CMK (cell line): ENCODE measurements at places on chromosomes 4 and X.

- no peak for DNase-seq
Measured at GRCh38 chr4:20394512-20394911, 142.8 kb downstream of the SLIT2 start.

GRCh38 chr4:168623011-168623410 is 126.2 kb downstream of the PALLD start:
- DNase-seq: no peak

DNA sequence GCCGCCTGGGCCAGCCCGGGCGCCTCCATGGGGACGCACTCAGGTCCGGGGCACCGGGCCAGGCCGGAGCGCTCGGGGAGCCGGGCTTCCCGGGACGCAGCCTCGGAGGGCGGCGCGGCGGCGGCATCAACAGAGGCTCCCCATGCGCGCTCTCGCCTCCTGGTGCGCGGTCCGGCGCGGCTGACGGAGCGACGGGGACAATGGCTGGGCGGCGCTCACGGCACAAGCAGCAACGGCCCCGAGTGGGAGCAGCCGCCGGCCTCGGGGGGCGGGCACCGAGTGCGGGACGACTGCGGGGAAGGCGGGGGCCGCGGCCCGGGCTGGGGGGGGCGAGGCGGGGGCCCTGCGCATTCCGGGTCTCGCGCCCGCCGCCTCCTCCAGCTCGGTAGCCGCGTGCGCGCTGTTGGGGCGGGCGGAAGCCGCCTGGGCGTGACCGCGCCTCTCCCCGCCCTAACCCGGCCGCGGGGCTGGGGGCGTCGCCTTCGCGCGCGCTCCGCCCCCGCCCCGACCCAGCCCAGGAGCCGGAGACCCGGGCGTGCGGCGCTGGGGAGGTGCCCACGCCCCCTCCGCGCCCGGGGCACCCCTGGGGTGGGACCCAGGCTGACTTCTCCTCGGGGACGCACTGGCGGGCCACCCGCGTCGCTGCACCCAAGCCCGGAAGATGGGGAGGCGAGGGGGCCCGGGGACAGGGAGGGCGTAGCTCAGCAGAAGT is at the start of gene PRKX:
PRKX (minus strand) TSS at position 425 of the 712 bp plus-strand sequence; CDS start at position 29, 396 bp downstream.
- DNase-seq: peak; percentile 14

DNA sequence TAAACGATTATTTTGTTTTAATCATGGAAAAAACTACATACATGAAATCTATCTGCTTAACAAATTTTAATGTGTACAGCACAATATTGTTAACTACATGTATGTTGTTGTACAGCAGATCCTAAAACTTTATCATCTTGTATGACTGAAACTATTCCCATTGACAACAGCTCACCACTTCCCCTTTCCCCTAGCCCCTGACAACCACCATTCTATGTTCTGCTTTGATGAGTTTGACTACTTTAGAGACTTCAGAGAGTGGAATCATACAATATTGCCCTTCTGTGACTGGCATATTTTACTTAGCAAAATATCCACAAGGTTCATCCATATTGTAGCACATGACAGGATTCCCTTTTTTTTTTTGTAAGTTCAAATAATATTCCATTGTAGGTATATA is 185.9 kb downstream of the CFAP299 start:
- no peak for DNase-seq

- no peak for DNase-seq
Measured at GRCh38 chrX:92231391-92231790, 452.2 kb downstream of the PCDH11X start.

DNA sequence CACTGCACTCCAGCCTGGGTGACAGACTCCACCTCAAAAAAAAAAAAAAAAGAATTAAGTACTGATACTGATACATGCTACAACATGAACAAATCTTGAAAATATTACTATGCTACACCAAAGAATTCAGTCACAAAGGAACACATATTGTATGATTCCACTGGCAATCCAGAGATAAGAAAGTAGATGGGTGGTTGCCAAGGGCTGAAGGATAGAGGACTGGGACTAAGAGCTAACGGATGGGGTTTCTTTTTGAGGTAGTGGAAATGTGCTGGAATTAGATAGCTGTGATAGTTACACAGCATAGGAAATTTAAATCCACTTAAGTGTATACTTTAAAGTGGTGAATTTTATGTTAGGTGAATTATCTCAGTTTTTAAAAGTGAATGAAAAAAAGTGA is 12.5 kb downstream of the ATP11C start:
- DNase-seq: no peak

DNA sequence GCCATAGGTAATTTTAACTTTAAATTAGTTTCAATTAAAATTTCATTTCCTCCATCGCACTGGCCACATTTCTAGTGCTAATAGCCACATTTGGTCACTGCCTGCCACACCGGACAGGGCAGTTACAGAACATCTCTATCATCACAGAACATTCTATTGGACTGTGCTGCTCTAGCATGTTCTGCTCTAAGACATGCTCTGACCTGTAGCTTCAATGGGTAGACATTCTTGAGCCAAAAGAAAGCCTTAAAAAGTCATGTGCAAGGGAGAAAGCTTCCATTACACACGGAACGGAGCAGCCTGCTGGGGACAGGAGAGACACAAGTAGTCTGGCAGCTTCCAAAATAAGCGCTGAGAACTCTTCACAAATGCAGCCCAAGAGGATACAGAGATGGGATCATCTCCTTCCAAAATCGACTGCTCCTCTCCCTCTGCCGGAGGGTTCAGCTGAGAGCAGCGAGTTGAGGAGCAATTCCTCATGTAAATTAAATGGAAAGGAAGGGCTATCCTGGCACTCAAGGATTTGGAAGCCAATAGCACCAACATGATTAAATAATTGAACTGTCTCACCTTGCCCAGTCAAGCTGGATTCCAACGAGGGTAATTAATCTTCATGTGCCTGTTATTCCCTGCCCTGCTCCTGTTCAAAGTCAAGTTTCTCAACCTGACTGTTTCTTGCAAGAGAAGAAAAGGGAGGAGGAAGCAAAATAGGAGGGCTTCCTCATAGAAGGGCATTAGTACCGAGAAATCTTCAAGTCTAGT is 336.4 kb upstream of the NOCT start:
- no peak for DNase-seq

- DNase-seq: no peak
Measured at GRCh38 chrX:373641-374471, 12.9 kb downstream of the PPP2R3B start.

DNA sequence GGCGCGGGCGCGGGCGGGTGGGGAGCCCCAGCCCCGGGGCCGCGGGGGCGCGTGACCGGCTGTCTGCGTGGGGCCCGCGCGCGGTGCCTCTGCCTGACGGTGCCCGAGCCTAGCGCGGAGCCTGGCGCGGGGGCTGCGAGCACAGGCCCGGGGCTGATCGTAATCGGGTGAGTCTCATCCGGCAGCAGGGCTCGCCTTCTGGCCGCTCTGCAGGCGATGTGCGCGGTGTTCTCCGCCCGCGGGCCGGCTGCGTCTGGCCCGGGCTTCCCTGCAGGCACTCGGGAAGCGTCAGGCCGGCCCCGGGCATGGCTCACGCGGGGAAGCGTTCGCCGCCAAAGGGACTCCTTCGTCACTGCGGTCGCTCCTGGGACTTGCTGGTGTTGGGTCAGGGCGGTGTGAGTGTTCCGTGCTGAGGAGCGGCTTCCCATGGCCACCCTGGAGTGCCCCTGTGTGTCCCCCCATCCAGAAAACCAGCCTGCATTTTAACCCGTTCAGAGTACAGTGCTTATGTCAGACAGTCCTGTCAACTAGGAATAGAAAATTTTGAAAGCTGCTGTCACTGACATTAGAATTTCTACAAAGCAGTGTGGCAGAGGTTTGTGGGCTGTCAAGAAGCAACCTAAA is 40.6 kb downstream of the FAM149A start:
- peak; percentile 8 for DNase-seq

- DNase-seq: no peak
Measured at GRCh38 chr4:17807446-17807845, 3.1 kb downstream of the DCAF16 start.

- DNase-seq: no peak
Measured at GRCh38 chrX:68703846-68704245, 56.4 kb downstream of the STARD8 start.

- no peak for DNase-seq
Measured at GRCh38 chrX:16671005-16671404, 21.0 kb downstream of the S100G start.

GRCh38 chr4:40119344-40119743 is 62.7 kb downstream of the N4BP2 start:
- no peak for DNase-seq

- no peak for DNase-seq
Measured at GRCh38 chrX:46016296-46016695, 528.9 kb downstream of the ZNF674 start.

- no peak for DNase-seq
Measured at GRCh38 chr4:125517831-125518230, 203.1 kb downstream of the FAT4 start.

- no peak for DNase-seq
Measured at GRCh38 chr4:83582289-83582785, 46.4 kb downstream of the GPAT3 start.

GRCh38 chrX:115562480-115562847 is 1.5 kb downstream of the PLS3 start:
- no peak for DNase-seq

- no peak for DNase-seq
Measured at GRCh38 chrX:148382983-148383382, 117.4 kb upstream of the AFF2 start.

- no peak for DNase-seq
Measured at GRCh38 chr4:94508806-94509205, 57.1 kb downstream of the PDLIM5 start.

DNA sequence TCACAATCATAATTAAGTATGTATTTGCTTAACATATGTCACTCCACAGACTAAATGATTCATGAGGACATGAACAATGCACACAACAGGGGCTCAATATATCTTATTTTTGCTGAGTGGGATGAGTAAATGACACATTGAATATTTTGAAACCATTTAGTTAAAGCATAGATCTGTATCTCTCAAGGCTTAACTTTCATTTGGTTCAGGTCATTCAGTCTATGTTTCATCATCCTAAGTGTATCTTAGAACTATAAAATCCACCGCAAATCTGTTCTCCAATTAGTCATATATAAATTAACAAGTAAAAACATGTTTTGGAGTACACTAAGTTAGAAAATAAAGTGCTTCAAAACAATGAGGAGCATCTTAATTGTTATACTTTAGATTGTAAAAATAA is 45.8 kb downstream of the AREG start:
- no peak for DNase-seq

- DNase-seq: no peak
Measured at GRCh38 chr4:1901127-1901526, 29.9 kb downstream of the NSD2 start.

DNA sequence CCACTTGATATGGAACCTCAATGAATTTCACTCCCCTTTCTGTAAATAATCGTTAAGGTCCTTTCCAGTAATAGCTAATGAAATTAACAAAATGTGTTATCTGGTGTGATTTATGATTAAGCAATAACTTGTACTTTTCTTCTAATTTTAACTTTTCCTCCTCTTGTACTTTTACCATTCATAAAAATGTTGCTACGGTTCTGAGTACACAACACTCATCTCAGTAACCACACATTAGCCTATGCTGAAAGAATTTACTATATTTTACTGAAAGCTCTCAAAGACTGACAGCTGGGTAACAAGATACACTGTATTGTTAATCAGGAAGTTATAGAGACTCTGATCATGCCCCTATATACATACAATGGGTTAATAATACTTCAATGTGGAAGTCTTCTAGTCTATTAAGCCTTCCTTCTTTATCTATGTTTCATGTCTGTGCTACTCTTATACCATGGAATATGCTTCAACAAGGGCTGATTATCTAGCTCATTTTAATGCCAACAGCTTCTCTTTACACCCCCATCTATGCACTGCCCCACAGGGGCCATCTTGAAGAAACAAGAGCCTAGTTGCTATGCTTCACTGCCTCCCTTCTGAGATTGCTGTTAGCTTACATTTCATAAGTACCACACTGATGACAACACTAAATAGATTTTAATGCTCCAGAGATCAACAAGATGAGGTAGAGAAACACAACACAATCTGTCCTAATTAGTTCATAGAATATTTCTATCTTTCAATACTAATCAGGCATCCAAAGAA is 39.1 kb downstream of the LAMP2 start:
- no peak for DNase-seq

GRCh38 chr4:7359400-7360062 is 75.2 kb downstream of the PSAPL1 start:
- no peak for DNase-seq

DNA sequence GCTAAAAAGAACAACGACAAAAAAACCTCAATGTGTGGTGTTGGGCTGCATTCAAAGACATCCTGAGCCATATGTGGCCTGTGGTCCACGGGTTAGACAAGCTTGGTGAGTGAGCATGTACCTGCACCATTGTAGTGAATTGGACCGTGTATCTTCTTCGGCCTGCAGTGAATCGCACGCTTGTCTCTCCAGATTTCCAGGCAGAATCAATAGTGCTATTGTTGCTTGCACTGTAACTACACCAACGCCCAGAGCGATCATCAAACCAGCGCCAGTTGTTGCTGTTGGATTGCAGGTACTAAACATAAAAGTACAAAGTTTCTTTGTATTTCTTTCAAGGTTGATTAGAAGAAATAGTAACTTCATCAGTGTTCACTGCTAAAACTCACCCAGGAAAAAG is 101.6 kb downstream of the HUWE1 start:
- no peak for DNase-seq

GRCh38 chr4:31667686-31668085 is 947.5 kb downstream of the PCDH7 start:
- DNase-seq: no peak

- no peak for DNase-seq
Measured at GRCh38 chr4:185874516-185875230, 62.7 kb upstream of the SORBS2 start.

- no peak for DNase-seq
Measured at GRCh38 chr4:119031218-119031617, 104.4 kb upstream of the MYOZ2 start.

DNA sequence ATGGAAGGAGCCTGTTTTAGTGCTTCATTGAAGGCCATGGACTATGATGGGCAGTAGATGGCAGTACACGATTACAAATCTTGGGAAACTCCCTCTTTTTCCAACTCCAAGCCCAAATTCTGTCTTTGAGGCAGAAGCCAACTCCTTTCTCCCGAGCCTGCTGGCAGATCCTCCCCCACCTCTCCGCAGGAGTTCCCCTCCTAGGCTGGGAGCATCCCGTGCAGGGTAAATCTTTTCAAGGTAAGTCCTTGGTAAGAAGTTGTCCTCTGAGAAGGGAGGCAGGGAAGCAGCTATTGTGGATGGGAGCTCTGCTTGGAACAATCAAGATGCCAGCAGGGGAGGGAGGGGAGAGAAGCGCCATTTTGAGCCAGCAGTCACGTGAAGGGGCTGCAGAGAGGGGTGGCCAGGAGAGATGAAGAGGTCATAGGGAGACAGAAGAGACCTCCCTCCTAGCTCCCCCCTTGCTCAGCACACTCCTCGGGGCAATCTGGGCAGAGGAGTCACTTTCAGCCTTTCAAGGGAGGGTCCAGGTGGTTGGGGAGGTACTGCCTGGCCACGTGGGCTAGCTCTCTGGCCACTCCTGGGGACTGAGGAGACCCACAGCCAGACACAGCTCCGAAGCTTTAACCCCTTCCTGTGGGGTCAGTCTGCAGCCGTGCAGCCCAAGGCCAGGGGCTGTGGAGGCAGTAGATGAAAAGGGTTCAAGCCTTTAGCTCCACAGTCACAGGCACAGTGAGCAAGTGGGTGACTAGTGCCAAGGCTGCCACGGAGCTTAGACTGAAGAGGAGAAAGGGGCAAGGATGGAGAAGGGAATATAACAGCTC is 9.6 kb downstream of the CC2D2A start:
- DNase-seq: no peak

GRCh38 chrX:70281951-70282350 is at the start of gene RAB41:
Gene RAB41, plus strand, starts transcription at chrX:70282172. Its CDS starts 46 bp downstream, at chrX:70282218.
- no peak for DNase-seq
